ENCODE measurements at places on chromosomes 1 and 21.

DNA sequence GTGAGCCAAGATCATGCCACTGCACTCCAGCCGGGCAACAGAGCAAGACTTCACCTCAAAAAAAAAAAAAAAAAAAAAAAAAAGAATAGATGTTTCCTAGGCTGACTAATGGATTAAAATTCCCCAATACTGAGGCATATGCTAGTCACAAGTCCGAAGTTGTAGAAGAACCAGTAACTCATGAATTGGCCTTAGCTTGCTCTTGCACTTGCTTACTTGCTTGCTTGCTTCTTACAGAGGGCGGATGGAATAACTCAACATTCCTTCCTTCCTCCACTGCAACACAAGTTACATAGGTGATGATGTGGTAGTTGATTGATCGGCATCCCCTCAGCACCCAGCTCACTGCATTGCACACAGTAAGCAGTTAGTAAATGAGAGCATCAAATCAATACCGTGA lies 2.8 kb upstream of the TARS2 start:
- no peak for DNase-seq

DNA sequence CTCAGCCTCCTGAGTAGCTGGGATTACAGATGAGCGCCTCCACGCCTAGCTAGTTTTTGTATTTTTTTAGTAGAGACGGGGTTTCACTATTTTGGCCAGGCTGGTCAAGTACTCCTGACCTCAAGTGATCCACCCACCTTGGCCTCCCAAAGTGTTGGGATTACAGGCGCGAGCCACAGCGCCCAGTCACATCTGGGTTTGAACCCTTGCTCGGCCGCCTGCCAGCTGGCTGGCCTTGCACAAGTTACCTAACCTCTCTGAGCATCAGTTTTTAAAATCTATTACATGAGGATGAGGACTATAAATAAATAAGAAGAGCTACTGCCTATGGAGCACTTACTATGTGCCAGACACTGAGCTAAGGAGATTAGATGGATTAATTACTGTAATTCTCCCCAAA lies 17.7 kb upstream of the PADI2 start:
- DNase-seq, result no peak

DNA sequence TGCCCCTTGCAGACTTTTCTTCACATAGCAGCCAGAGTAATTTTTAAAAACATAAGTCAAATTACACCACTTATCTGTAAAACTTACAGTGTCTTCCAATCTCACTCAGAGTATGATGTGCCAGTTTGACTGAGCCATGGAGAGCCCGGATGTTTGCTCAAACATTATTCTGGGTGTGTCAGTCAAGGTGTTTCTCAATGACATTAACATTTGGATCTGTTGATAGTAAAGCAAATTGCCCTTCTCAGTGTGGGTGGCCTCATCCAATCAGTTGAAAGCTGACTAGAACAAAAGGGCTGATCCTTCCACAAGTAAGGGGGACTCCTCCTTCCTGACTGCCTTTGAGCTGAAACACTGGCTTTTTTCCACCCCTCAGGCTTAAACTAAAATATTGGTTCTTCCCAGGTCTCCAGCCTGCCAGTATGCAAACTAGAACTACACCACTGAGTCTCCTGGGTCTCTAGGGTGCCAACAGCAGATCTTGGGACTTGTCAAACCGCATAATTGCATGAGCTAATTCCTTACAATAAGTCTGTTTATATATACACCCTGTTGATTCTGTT lies 157.9 kb upstream of the CTTNBP2NL start:
- no peak for DNase-seq

- no peak for DNase-seq
These were observed 17.4 kb downstream of the CNST start for GRCh38 chr1:246583448-246584185.

DNA sequence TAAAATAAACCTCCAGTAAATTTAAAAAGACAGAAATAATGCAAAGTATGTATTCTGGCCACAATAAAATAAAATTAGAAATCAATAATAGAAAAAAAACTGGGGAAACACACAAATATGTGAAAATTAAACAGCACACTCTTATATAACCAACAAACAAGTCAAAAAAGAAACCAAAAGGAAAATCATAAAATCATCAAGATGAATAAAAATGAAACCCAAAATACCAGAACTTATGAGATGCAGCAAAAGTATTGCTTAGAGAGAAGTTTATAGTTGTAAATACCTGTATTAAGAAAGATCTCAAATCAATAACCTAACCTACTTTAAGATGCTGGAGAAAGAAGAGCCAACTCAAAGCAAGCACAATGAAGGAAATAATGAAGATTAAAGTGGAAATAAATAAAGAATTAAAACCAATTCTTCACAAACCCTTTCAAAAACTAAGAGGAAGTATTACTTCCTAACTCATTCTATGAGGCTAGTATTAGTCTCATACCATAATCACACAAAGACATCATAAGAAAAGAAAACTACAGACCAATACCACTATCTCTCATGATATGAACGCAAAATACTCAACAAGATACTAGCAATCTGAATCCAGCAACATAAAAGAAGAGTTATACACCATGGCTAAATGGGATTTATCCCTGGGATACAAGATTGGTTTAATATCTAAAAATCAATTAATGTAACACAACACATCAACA lies 6.4 kb upstream of the KRTAP10-3 start:
- DNase-seq, result no peak

- DNase-seq, result no peak
These were observed 39.4 kb downstream of the HSF2BP start for GRCh38 chr21:43619856-43620255.
